Kasumi-1 (cell line): ENCODE measurements at places on chromosomes 12 and 14.

DNA sequence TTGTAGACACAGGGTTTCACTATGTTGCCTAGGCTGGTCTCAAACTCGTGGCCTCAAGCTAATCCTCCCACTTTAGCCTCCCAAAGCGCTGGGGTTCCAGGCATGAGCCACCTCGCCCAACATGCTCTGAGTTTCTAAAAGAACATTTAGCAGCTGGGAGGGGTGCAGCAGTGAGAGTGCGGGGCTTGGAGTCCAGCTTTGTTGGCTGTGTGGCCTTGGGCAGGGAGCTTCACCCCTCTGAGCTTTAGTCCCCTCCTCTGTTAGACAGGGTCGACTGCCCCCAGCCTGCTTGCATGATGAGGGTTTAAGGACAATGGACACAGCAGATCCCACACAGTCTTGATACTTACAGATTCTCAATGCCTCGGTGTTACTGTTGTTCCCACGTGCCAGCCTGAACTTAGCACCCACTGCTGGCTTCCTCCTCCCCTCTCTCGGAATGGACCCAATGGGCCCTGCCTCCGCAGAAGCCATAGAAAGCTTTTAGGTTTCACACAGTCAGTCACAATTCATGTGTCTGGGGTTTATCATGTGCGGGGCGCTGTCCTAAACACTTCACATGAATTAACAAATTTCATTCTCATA lies 54.6 kb downstream of the PSMA6 start:
- no peak for DNase-seq

DNA sequence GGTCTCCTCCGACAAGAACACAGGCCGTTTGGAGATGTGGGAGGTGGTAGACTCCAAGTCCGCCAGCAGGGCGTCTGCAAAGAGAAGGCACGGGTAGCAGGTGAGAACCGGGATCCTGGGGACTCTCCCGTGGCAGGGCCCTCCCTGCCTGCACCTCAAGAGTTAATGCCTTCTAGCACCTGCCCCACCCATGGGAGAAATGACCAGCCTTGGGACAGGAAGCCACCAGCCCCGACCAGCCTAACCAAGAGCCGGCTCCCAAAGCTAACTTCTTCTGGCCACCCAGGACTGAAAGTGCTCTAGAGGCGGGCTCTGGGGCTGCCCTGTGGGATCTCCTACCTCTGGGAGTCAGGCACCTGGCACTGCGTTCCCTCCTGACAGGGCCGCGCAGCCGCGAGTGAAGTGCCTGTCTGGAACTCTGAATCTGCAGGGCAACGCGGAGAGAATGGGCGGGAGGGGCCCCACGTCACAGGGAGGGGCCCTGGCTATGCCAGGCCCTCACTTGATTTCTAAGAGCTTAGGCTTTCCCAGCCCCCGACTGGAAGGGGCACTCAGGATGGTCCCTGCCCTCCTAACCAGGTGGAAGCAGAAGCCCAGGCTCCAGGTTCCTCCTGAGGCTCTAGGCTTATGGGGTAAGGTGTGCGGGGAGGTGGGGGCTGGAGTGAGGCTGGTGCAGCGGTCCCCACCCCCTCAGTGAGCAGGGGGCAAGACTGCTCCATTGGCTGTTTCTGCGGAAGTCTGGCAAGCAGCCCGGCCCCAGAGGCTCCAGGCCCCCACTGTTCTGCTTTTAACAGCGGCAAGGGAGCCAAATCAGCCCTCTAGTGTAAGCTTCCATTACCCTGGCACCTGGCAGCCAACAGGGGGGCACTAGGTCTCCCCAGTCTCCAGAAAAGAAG lies 23.6 kb upstream of the RPLP0 start:
- DNase-seq, result peak; percentile 79

GRCh38 chr14:36423430-36423829 lies 96.6 kb downstream of the NKX2-1 start:
- DNase-seq, result no peak

DNA sequence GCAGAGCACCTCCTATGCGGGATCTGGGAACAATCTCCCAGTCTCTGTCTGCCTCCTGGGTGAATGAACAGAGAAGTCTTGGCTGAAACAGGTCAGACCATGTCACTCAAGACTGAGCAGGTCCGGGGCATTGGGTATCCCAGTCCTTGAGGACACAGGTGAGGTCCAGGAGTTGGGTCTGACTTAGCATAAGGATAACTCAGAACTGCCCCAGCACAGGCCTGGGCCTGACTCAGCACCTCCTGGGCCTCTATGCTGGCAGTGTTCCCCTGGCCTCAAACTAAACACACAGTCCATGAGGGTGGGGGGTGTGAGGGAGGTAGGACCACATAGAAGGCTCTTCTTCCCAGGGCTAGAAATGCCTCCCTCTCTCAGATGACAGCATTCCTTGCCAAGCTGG lies 1.5 kb upstream of the SDR9C7 start:
- DNase-seq, result no peak

GRCh38 chr12:52590021-52590420 lies 11.2 kb downstream of the KRT72 start:
- DNase-seq, result no peak
